ENCODE measurements at places on chromosomes 6 and 20. TPM values are rescaled to one million over a fixed set of nuclear protein-coding genes. Genes with fewer than 3 reads are reported as not detected.

The RIPPLY2 gene
- polyA plus RNA-seq = 0.91 TPM

The SCAF8 gene
- polyA plus RNA-seq = 13.7 TPM

The FRS3 gene
- 8.4 TPM for polyA plus RNA-seq

The ABHD16B gene
- 0.95 TPM for polyA plus RNA-seq

The OTOR gene
- polyA plus RNA-seq = not detected

The MYMX gene
- 2.0 TPM for polyA plus RNA-seq

DNA sequence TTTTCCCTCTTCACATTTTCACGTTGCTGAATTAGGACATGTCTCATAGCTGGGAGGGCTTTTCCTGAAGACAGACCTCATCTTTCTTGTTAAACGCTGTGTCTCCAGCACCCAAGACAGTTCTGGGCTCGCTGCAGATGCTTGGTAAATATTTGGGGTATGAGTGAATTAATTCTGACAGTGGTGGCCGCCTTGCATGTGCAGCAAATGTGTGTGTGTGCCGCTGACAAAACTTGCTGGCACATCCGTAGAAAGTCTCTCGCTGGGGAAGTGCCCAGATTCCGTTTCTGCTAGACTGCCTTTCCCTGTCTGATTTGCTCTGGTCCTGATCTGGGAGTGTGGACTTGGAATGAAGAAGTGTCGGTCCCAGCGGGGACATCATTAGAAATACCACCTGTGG, 48.2 kb upstream of the ZNFX1 start:
- no peak for DNase-seq

GRCh38 chr6:4405621-4406212, 270.3 kb upstream of the ECI2 start:
- no peak for DNase-seq

- DNase-seq = no peak
Observed at GRCh38 chr6:116373940-116374339, 3.2 kb downstream of the DSE start.

- DNase-seq = no peak
Observed at GRCh38 chr6:158826819-158827501, 7.8 kb upstream of the EZR start.

DNA sequence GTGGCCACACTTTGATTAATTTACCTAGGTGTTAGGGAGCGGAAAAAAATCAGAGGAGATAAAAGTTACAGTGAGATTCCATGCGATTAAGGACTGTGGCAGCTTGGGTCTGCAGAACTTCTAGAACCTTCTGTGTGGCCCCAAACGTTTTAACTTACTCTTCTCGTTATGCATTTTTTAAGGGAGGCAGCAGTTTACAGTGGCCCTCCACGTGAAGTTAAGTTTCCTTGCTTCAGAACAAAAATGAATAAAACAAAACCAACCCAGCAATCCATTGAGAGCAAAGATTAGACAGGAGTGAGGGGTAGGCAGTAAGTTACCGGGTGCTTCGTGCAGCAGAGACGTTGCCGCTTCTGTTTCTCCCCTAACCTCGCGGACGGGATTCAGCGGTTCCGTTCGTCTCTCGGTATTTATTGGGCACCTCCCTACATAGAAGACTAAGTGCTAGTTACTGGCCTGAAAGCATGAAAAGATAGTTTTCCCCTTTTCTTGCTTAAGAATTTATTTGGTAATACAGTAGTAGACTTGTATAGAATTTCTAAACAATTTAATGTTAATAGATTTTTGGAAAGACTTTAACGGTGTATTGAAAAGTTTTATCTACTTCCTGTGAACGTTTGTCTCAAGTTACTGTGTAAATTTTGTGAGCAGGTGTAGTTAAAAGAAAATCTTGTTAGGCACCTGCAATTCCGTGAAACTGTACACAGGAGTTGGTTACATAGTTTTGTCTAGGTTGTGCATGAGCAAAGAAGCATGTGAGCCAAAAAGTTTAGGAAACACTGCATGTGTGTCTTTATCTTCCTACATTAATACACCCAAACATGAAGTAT, 1.1 kb downstream of the BAG2 start:
- DNase-seq = peak; percentile 19

GRCh38 chr20:58267389-58268215, 39.1 kb upstream of the ANKRD60 start:
- DNase-seq = no peak

DNA sequence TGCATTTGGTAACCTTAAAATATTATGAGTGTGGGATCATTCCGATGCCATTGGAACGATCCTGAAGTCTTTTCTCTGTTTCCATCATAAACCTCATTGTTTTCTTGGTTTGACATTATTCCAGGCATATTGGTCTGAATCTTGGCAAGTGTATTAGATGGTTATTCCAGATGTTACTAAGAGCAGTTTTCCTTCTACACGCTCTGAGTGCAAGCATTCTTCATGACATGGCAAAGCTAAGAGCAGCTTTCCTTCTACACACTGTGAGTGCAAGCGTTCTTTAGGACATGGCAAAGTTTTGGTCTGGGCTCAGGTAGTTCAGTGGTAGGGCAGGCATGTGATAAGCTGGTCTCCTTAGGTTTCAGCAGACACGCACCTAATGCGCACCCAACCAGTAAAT, 53.0 kb downstream of the SMOC2 start:
- DNase-seq = no peak

- peak; percentile 36 for DNase-seq
Observed at GRCh38 chr6:3162067-3162497, 4.7 kb upstream of the TUBB2A start.

DNA sequence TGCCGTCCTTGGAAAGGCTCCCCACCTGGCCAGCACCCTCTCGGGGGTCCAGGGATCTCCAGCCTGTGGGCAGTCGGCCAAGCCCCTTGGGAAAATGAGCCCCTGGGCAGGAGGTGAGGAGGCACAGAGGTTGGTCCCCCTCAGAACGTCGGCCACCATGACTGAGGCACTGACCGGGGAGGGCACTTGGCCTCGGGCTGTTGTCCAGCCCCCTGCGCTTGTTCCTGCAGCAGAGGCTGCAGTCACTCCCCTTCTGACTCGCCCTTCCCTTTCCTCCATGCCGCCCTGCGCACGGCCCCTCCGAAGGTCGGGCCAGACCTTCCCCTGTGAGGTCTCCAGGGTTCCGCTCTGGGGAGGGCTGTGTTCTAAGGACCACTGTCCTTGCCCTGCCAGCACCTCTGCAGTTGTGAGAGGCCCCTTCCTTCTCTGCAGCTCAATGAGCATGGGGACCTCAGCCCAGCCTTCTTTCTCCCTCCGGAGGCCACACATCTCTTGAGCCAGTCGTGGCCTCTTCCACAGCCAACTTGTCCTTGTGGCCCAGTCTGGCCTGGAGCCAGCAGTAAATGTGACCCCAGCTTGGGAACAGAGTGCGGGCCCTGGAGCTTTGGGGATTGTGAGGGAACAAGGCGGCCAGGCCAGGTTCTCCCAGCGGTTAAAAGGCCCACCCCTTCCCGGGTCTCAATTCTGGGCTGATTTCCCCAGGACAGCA, 195.5 kb downstream of the DLL1 start:
- DNase-seq = no peak

- no peak for DNase-seq
Observed at GRCh38 chr6:139534472-139535115, 160.1 kb upstream of the CITED2 start.

GRCh38 chr20:32559205-32559752, 25.9 kb downstream of the NOL4L start:
- no peak for DNase-seq

GRCh38 chr6:30066082-30066481, 916 bp upstream of the PPP1R11 start:
- no peak for DNase-seq

Measured in hepatocyte (in vitro differentiated cells).